DMS79 (cell line): ENCODE measurements at places on chromosomes 6 and 20.
A peak's percentile ranks its signal among the peaks of the same experiment; 100 is the strongest.

- DNase-seq: no peak
Measured at GRCh38 chr20:44566018-44566417, 16.4 kb upstream of the PKIG start.

- DNase-seq: no peak
Measured at GRCh38 chr6:100370265-100370664, 94.5 kb downstream of the SIM1 start.

DNA sequence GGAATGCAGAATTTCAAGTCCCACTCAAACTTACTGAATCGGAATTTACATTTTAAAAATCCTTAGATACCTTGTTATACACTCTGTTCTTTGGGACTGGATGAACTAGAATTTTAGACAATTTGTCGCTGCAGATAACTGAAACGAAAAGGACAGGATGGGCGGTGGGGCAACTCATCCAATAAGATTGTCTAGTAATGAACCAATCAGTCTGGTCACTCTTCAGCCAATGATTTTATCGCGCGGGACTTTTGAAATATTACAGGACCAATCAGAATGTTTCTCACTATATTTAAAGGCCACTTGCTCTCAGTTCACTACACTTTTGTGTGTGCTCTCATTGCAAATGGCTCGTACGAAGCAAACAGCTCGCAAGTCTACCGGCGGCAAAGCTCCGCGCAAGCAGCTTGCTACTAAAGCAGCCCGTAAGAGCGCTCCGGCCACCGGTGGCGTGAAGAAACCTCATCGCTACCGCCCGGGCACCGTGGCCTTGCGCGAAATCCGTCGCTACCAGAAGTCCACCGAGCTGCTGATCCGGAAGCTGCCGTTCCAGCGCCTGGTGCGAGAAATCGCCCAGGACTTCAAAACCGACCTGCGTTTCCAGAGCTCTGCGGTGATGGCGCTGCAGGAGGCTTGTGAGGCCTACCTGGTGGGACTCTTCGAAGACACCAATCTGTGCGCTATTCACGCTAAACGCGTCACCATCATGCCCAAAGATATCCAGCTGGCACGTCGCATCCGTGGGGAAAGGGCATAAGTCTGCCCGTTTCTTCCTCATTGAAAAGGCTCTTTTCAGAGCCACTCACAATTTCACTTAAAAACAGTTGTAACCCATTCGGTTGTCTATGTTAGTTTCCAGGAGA is 41.9 kb upstream of the HFE start:
- no peak for DNase-seq

GRCh38 chr6:72856801-72857200 is 234.9 kb downstream of the KCNQ5 start:
- no peak for DNase-seq

- no peak for DNase-seq
Measured at GRCh38 chr20:29408034-29408695, 1849.3 kb upstream of the DEFB115 start.

- DNase-seq: no peak
Measured at GRCh38 chr6:27608916-27609883, 136.3 kb upstream of the ZNF184 start.

GRCh38 chr20:2402271-2402980 is 21.7 kb downstream of the TGM6 start:
- DNase-seq: no peak

GRCh38 chr6:80143419-80143937 is 37.0 kb downstream of the BCKDHB start:
- DNase-seq: peak; percentile 67

DNA sequence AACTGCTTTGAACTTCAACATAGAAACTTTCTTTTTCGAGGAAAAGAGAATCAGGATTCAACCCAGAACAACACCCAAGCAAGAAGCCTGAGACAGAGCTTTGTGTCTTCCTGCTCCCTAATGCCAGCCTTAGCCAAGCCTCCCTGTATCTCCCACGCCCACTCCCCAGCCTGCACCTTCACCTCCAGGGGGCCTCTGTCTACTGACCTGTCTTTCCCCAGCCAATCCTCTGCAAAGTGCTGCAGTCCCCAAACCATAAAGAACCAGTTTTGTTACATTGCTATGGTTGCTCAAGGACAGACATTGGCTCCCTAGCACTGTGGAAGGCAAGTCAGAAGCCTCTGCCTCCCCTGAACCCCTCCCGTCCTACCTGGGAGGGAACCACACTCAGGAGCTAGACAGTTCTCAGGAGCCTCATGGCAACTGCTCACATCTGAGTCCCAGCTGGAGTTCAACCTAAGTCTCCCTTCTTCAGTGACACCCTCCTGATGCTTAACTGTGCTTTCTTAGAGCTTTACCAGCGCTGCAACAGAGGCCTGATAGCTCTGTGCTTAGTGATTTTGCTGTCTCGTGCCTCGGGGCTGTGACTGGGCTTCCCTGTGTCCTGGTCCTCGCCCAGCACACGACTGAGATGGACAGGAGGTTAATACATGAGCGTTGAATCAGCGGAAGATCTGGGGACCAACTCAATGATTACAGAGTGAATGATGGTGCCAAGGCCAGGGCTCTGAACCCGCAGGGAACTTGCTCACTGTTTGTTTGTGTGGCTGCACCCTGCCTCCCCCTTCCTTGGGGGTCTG is 101.5 kb upstream of the DUSP22 start:
- DNase-seq: no peak

GRCh38 chr20:15716256-15716655 is 857.0 kb downstream of the KIF16B start:
- DNase-seq: no peak

DNA sequence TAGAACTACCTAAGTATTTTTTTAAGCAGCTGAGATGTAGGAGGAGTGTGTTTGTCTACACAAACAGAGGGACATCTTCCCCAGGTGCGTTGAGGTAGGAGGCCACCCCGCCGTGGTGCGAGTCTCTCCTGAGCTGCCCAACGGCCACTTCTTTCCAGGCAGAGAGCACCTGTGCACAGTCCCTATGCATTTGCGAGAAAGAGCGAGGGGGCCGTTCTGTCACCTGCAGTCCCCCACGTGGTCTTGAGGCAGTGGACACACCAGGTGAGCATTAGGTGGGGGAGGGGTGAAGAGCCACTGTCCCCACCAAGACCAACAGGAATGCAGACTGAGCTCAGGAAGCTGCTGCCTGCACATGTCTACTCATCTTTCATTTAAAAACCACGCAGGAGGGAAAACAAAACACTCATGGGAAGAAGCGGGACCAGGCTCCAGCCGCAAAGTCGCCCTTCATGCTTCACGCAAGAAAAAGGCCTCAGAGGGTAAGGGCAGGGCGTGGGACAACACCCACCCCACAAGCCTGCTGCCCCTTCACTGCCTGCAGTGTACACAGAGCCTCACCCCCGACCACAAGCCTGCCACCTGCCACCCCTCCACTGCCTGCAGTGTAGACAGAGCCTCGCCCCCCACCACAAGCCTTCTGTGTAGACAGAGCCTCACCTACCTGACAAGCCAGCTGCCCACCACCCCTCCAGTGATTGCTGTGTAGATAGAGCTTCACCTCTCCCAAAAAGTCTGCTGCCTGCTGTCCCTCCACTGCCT is 142.0 kb downstream of the DLL1 start:
- DNase-seq: no peak

- no peak for DNase-seq
Measured at GRCh38 chr6:29864037-29864810, 36.6 kb downstream of the HLA-G start.

DNA sequence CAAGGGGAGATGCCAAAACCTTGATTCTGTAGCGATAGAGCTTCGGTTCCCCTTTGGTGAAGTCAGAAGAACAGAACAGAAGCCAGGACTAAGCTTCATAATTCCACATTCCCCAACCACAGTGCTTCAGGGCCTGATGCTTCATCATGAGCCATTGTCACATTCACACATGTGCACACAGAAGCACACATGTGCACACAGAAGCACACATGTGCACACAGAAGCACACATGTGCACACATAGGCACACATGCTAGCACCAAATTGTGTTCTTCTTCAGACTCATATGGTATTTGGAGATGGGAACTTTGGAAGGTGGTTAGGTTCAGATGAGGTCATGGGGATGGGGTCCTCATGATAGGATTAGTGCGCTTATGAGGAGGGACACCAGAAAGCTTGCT is 183.2 kb downstream of the SYNE1 start:
- DNase-seq: no peak

DNA sequence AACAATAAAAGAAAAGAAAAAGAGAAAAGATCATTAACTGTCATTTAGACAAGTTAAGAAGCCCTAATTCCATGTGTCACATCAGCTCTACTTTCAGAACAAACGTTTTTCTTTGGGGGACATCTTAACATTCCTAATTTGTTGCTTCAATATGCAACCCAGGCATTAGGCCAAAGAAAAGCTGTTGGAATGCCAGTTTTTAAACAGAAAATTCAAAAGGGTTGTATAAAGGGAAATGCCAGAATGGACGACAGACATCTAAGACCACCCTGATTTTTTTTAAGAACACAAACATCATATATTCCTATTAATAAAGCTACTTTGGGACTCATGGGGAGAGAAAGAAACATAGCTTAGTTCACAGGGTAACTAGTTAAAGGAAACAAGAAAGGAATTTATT is 315.0 kb downstream of the GMDS start:
- DNase-seq: no peak

- no peak for DNase-seq
Measured at GRCh38 chr6:41763470-41763869, 16.2 kb downstream of the FRS3 start.

DNA sequence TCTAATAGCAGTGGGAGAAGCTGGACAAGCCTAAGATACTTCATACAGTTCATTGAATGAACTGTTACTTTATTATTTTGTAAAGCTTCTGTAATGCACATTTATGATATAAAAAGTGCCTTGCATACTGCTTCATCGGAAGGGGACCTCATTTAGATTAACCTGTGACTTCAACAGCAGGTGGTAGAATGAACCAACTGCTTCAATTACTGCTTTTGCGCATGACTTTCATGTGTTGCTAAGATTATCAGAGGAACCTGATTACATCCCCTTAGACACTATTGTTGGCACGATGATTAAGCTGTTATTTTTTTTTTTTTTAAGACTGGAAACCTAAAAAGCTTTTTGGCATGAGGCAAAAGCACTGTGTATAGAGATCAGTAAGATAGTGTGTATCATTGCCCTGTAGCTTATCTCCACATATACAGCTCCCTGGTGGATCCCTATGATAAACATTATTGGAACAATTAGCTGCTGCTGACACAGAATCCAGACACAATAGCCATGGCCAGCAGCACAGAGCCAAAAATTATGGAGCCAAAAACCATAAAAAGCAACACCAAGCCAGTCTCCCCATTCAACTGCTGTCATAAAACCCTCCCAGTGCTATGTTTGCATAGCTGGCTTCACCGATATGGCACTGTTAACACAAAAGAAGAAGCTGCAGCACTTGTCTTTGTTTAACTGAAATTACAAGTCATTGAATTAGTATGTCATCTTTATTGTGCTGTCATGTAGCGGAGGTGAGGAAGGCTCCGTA is 731.6 kb upstream of the MMS22L start:
- DNase-seq: no peak

GRCh38 chr6:41677124-41677921 is 39.1 kb downstream of the MDFI start:
- no peak for DNase-seq

DNA sequence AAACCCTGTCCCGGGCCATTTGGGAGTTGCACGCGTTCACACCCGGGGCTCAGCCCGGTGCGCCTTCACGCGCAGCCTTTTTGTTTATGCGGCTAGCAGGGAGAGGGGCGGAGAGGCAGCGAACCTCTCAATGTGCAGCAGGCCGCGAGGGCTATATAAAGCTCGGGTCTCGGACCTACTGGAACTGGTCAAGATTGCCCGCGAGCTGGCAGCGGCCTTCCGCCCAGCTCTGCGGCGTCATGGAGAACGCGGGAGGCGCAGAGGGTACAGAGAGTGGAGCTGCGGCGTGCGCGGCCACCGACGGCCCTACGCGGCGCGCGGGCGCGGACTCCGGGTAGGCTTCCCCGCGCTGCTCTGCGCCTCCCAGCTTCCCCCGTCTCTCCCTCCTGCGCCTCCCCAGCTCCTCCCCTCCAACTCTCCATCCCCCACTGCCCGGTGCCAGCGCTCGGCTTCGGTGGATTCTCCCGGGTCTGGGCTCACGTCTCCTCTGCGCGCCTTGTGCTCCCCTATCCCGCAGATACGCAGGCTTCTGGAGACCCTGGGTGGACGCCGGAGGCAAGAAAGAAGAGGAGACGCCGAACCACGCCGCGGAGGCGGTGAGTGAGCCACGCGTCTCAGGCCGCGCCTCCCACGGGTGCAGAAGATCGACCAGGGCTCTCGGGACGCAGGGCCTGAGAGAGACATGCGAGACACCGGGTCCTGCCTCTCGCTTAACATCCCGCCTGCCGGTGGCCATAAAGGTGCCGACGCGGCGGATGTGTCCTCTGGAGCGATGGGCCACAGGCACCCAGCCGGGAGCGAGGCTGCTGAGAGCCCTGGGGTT is at the start of gene RIPPLY2:
TSS of gene RIPPLY2 (plus strand) at position 183 of the 823 bp plus-strand sequence. CDS start at position 240, 57 bp downstream.
- peak; percentile 14 for DNase-seq

DNA sequence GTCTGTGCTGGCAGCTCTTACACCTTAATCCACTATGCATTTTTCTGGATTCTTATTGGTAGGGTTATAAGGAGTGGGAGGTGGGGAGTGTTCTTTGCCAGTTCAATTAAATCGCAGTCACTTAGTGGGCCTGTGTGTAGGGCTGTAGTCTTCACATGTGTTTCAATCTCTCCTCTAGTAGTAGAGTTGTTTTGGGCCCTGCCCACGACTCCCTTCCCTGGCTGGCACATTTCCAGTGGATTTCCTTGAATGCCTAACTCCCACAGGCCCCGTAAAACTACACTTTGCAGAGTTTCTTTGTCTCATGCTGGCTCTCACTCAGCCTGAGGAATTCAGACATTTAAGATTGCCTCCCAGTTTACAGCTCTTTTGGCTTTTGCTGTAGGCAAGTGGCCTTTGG is 414.0 kb upstream of the OPRM1 start:
- DNase-seq: no peak

GRCh38 chr6:133871131-133871530 is 17.8 kb upstream of the TCF21 start:
- no peak for DNase-seq

DNA sequence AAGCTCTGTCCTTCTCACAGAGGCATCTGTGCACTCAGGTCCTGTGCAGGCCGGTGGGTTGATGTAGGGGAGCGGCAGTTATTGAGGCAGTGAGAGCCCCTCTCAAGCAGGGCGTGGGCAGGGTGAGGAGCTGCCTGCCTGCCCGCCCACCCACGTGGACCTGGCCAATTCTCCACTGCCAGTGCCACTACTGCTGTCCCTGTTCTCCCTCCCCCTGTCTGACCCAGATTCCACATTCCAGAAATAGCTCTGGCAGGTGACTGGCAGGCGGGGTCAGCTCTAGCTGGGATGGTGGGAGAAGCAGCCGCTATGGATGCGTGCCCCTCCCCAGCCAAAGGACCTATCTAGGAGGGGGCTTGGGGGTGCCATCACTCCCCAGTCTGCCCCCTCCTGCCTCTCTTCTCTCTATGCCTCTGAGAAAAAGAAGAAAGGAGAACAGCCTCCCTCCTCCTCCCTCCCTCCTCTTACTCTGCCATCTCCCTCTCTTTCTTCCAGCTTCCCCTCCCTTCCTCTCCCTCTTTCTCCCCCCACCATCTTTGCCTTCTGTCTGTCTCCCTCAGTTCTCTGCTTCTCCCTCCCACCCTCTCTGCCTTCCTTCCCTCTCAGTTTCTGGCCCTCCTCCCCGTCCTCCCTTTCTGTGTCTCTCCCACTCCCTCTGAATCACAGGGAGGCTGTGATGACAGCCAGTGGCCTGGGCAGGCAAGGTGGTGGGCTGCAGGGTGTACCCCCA is 86.5 kb upstream of the MYL9 start:
- DNase-seq: no peak

- no peak for DNase-seq
Measured at GRCh38 chr6:150201285-150201684, 58.4 kb downstream of the PPP1R14C start.

GRCh38 chr6:91895599-91896285 is 1308.9 kb upstream of the MAP3K7 start:
- DNase-seq: no peak

GRCh38 chr6:136767570-136768309 is 24.5 kb downstream of the MAP3K5 start:
- DNase-seq: no peak
